AG04449 (cell line): ENCODE measurements at places on chromosomes 1 and 21.

DNA sequence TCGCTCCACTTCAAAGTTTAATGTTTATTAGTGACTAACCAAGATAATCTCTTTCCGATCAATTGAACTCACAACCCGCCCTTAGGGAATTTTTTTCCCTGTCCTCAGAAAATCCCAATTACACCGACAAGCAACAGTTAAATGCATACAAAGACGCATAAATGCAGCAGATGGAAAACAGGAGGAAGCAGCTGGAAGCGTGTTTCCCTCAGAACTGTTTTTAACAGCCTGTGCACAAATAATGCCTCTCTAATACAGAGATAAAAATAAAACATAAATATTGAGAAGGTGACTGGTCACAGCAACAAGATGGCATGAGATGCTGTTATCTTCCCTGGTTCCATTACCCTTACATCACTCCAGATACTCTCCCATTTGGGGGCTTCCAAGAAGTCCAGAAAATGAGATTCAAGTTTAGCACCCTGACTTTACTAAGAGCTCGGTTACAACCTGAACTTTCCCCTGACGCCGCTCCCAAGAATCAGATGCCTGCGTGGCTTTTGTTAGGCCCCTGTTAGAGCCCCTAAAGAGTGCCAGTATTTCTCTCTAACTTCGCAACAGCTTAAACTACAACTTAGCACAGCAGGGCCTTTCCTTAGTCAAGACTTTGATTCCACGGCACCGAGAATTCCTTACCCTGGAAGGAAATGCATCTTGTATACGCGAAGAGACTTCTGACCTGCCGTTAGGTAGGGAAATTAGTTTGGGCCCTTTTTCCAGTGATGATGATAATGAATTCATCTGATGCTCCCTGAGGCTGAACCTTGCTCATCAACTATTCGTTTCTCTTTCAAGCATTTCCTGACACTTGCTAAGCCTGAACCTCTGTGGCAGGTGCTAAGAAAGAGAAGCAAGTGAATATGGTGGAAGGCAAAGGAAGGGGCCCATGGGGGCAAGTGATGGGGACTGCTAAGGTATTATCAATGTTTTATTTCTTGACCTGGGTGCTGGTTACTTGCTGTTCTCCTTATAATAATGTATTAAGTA, 137.7 kb upstream of the SMYD2 start:
- no peak for DNase-seq

- no peak for DNase-seq
Measured at GRCh38 chr1:72634946-72635345, 352.6 kb upstream of the NEGR1 start.

DNA sequence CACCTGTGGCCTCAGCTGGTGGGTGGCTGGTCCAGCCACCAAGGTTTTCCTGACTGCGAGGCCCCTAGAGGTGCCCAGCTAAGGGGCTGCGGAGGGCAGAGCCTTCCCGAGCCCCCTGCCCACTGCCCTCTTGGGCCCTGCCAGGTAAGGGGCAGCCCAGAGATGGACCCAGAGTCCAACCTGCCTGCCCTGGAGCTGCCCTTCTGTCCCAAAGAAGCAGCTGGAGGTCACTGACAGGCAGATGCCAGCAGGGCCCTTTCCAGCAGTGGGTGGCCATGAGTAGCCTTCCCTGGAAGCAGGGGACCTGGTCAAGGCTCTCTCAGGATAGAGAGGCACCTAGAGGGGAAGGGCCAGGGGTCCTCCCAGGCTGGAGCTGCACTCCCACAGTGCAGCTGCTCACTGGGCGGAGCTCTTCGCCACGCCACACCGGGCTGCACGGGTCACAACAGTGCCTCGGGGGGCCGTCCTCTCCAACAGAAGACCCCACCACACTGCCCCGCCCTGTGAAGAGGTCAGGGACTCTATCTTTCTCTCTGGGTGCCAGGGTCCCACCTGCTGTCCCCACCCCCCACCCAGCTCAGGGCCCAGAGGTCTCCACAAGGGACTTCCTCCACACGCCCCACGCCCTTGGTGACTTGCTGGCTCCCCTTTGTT, 10.9 kb upstream of the GNB1 start:
- DNase-seq: no peak

GRCh38 chr1:204530932-204531331, 14.7 kb downstream of the MDM4 start:
- no peak for DNase-seq
